ENCODE measurements at places on chromosomes 5 and 9.

DNA sequence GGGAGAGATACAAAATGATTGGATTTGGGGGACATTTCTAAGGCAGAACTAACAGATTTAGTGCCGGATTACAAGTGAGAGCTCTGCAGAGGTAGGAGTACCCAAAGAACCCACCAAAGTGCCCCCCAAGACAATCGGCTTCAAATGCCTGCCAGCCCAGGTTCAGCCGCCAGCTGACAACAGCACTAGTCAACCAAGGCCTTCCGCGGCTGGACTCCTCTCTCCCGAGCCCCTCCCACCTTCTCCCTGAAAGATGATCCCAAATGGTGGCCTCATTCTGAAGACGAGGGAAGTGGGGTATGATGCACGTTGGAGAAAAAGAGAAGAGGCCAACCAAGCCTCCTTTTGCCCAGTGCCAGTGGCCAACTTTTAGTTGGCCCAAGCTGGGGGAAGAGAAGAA is 210.4 kb upstream of the SLC30A5 start:
- no peak for DNase-seq

DNA sequence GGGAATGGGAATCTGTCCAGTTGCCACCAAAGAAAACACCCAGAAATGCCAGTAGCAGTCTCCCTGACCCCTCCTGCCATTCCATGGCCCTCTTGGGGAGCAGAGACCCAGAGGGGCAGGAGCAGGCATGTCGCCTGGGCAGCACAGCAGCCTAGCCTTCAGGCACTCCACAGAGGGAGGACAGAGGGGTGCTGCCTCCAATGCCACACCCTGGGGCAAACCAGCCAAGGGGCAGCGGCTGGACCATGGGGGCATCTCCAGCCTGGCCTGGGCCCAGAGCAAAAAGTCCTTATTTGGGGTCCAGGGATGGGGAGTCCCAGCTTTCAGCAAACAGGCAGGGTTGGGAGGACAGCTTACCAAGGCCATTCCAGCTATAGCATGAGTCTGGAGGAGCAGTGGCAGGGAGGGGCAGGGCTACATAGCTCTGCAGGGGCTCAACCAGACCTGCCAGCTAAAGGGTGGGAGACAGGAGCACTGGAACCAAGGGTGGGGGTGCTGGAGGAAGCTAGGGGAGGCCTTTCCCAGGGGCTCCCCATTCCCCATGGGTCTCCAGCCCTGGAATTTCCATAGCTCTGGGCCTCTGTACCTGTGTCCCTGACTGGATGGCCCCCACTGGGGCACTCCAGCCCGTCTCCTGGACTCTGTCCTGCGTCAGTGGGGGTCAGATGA is 6.7 kb downstream of the BRD3 start:
- no peak for DNase-seq

- no peak for DNase-seq
Measured at GRCh38 chr9:27408482-27408881, 111.5 kb upstream of the EQTN start.

- no peak for DNase-seq
Measured at GRCh38 chr5:153792305-153792704, 246.4 kb downstream of the FAM114A2 start.

- no peak for DNase-seq
Measured at GRCh38 chr9:86892576-86892975, 54.7 kb downstream of the GAS1 start.

DNA sequence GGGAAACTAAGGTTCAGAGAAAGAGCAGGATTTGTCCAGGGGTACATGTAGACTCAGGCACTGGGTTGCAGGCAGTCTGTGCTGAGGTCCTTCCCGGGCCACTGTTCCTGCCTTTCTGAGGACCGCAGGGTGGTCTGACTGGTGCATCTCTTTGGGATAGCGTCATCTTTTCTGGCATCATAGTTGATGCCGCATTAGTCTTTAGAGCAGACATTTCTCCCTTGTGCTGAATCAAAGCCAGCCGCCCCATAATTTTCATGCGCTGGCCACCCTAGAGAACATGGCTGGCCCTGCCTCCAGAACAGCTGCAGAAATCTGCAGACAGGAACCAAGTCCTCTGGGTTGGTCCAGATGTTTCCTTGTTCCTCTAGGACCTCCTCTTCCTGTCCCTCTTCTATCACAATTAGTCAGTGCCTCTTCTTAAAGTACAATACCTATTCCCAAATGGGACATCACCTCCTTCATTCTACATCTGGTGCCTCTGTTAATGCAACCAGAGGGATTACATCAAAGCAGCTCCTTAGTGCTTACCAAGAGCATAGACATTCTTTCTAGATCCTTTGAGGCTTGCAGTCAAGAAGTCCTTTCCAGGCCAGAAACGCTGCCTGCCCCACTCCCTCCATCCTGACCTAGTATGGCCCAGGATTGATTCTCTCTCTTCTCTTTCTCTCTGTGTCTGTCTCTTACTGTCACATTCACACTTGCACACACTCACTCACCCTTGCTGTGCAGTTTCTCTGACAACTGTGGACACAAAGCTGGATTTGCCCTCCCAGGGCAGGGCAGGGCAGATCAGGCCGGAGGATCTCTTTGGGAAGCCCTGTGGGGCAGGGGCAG is 42.0 kb upstream of the ORM1 start:
- DNase-seq = no peak

- DNase-seq = no peak
Measured at GRCh38 chr5:73890569-73890968, 264.6 kb downstream of the ARHGEF28 start.

- no peak for DNase-seq
Measured at GRCh38 chr9:110106661-110107060, 101.3 kb downstream of the C9orf152 start.

GRCh38 chr9:6007058-6007769 is 8.2 kb downstream of the RANBP6 start:
- peak; percentile 90 for DNase-seq

All from T-helper 17 cell (primary cell).